ENCODE measurements at places on chromosomes 11 and 22.

- no peak for DNase-seq
Measured at GRCh38 chr11:70888061-70888460, 364.3 kb downstream of the SHANK2 start.

GRCh38 chr11:11476499-11476898 is 123.4 kb upstream of the CSNK2A3 start:
- DNase-seq, result no peak

DNA sequence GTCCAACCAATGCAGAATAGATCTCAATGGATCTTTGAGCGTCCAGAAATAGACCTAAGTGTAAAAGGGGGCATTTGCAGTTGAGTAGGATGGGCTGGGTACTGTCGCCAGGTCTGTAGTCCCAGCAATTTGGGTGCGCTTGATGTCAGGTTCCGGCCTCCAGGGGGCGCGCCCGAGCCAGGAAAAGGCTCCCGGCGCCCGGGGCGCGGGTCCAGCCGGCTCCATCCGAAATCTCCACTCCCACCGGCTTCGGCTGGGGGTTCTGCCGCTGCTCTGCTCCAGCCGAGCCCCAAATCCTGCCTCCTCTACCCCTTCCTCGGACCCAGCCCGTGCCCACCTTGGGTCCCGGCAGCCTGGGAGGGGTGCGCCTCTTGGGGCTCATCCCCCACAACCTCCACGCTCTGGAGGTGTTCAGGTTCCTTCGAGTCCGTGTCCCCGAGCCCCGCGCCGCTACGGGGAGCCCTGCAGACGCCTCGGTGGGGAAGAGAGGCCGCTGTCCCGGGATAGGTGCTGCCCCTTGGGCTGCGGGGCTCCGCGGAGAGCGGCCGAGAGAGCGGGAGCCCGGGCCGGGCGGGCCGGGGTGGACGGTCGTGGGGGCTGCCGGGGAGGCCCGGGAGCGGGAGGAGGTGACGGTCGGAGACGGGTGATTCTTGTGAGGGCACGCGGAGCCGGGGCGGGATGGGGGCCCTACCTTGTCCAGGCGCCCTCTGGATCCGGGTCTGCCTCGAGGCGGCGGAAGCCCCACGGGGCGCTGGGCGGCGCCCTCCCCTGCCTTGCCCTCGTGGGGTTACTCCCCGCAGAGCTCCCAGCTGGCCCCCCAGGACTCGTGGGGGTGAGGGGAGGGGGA is 13.0 kb upstream of the CYB5R3 start:
- peak; percentile 89 for DNase-seq

DNA sequence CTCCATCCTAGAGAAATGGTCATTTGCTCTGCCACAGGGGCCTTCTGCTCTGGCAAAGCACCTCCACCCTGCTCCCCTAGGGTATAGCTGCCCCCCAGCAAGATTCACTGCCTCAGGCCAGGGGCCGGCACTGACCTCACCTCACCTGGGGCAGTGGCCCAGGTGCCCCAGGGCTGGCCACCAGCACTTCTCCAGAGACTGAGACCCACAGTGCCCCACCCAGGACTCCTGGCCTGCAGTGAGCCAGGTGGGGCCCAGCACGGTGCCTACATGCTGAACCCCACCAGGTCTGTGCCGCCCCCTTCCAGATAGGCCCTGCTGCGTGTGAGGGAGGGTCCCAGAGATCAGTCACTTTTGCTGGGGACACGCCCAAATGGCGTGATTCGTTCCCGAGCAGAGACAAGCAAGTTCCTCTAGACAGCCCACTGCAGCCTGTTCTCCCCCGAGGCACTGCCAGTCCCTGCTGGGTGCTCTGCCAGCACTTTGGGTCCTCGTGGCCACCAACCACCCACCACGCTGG is 10.8 kb downstream of the GNB1L start:
- no peak for DNase-seq

GRCh38 chr11:75271730-75272129 is 31.2 kb downstream of the TPBGL start:
- peak; percentile 28 for DNase-seq

- no peak for DNase-seq
Measured at GRCh38 chr11:78532991-78533390, 41.7 kb downstream of the NARS2 start.

DNA sequence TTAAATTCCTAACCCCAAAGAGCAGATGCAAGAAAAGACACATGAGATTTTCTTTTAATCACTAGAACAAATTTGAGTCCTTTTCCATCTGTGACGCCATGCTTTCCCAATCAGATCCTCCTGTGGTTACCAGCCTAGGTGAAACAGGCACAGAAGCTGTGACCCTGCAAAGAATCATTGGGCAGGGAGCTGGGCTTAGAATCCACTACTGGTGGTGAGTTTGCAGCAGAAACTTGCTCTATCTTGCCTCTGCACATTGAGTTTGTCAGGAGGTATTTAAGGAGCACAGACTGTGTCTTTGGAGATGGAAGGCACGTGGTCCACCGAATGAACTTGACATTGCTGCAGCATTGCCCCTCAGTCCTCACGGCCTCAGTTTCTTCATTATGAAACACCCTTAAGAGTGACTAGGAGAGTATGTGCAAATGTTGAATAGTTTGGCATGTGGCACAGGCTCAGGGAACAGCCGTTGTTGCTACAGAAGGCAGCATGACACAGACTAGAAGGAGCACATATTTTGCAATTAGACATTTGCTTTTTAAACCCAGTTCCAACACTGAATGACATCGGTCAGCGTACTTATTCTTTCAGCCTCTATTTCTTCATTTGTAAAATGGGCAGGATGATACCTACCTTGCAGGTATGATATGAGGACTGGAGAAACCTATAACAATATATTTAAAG is 127.6 kb downstream of the DBX1 start:
- DNase-seq, result no peak

- DNase-seq, result no peak
Measured at GRCh38 chr11:27372164-27372563, 9.1 kb upstream of the CCDC34 start.

- DNase-seq, result no peak
Measured at GRCh38 chr11:92967867-92968266, 1.6 kb upstream of the MTNR1B start.

- DNase-seq, result no peak
Measured at GRCh38 chr11:76184551-76184993, 21.7 kb downstream of the WNT11 start.

GRCh38 chr11:64747961-64748665 is 4.2 kb upstream of the RASGRP2 start:
- DNase-seq, result peak; percentile 51

- DNase-seq, result peak; percentile 73
Measured at GRCh38 chr22:42791721-42792452, 65.2 kb downstream of the ARFGAP3 start.

DNA sequence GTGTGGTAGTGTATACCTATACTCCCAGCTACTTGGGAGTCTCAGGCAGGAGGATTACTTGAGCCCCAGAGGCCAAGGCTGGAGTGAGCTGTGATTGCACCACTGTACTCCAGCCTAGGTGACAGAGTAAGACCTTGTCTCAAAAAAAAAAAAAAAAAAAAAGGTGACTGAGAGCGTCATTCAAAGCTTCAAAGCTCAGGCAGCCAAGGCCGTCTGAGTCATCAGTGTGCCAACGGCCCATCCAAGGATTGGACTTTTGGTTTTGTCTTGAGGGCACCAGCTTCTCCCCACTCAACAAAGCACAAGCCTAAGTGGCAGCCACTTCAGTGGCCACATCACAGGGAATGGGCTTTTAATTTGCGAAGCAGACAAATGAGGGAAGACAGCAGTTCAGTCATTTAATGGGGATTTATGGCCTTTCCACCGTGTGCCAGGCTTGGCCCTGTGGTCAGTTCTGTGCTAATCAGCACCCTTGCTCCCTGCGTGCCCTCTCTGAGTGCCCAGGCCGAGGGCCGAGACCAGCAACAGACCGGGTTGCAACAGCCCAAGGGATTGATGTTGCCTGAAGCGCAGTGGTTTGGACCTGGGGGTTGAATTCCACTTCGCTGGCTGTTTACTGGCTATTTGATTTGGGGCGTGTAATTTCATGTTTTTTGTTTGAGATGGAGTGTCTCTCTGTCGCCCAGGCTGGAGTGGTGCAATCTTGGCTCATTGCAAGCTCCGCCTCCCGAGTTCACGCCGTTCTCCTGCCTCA is 30.2 kb upstream of the CRYBB3 start:
- peak; percentile 73 for DNase-seq

- DNase-seq, result no peak
Measured at GRCh38 chr11:65418431-65418680, 4.2 kb upstream of the NEAT1 start.

Data from upper lobe of right lung (tissue), 1 donor.